ENCODE measurements at places on chromosomes 16 and 17.

DNA sequence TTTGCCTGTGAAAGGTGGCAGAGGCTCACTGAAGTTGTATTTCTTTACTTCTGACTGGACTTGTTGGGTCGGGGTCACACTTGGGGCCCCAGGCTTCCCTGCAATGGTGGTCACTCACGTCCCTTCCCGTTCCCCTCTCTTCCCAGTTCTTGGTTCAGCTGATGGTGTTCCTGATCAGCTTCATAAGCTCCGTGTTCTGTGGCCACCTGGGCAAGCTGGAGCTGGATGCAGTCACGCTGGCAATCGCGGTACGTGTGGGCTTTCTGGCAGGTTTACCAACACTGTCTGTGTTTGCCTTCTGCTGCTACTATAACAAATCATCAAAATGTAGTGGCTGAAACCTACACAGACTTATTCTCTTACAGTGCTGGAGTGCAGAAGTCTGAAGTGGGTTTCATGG is 8.6 kb downstream of the SLC47A1 start:
- DNase-seq: no peak

DNA sequence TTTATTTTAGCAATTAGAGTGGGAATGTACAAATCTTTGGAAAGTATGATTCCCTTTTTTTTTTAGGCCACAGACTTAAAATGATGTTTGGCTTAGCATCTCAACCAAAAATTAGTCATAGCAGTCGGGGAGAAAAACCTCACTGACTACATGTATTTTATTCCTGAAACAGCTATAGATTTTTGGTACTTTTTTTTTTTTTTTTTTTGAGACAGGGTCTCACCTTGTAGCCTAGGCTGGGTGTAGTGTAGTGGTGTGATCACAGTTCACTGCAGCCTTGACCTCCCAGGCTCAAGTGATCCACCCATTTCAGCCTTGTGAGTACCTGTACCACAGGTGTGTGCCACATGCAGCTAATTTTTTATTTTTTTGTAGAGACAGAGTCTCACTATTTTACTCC is 23.4 kb downstream of the RNFT1 start:
- no peak for DNase-seq

DNA sequence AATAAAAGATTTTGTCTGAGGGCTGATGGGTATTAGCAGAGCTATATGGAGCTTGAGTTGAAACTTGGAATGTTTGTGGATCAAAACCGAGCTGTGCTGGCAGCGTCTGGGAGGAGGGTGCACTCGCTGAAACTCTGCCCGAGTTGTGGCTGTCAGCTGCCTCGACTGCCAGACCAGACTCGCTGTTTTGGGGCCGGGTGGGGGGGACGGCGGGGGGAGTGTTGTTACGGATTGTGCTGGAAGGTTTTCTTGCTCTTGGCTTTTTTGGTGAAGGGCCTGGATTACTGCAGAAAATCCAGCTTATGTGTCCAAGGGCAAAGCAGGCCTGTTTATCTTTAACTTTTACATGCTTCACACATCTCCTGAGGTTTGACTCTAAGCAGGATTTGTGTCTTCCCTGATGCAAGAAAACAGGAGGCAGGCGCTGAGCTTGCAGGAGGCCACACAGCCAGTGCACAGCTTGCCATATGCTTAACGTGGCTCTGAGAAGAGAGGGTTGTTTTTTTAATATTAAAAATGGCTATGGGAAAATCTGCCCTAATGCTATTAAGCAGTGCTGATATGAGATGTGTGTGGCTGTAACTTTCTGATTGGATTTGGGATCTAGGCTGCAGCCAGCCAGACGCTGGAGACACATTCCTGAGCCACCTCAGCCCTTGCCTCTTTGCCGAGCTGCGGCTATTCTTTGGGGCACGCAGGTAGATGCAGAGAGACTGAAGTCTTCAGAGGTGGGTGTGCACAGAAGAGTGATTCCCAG is 20.5 kb upstream of the RPTOR start:
- DNase-seq: no peak

GRCh38 chr17:51275381-51275780 is 15.0 kb downstream of the UTP18 start:
- peak; percentile 62 for DNase-seq

- DNase-seq: no peak
Observed at GRCh38 chr16:5015351-5015750, 18.4 kb downstream of the NAGPA start.

GRCh38 chr17:72898725-72899124 is 193.8 kb downstream of the SLC39A11 start:
- DNase-seq: no peak

- DNase-seq: no peak
Observed at GRCh38 chr16:52499060-52499440, 47.9 kb downstream of the TOX3 start.

DNA sequence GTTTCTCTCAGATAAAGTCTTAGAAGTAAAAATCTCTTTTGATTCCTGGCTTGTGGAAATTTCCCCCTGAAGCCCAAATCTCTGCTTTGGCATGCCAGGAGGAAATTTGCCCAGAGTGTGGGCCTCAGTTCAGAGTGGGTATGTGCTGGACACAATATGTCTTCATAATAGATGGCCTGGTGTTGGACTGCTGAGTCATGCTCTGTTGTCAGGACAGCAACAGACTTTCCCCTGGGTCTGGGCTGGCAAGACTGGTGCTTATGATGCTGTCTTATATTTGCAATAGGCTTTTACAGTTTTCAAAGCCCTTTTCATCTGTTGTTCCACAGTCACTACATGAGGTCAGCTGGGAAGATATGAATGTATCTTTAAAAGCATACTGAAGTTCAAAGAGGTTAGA is 57.0 kb downstream of the SHISA9 start:
- no peak for DNase-seq

DNA sequence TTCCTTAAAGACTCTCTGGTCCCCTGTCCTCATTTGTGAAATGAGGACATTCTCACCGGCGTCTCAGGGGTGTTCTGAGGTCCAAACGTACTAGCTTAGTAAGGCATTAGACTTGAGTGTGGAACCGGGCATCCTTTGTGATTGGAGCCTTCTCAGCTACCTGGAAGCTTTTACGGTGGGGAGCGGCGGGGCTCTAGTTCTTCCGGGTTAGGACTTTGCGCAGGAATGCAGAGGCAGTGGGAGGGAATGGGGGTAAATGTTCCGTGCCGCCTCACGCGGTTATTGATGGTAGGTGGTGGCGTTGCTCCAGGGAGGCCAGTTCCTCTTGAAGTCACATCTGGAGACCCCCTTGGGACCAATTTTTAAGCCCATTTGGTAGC is 113.6 kb downstream of the SNX29 start:
- DNase-seq: no peak

DNA sequence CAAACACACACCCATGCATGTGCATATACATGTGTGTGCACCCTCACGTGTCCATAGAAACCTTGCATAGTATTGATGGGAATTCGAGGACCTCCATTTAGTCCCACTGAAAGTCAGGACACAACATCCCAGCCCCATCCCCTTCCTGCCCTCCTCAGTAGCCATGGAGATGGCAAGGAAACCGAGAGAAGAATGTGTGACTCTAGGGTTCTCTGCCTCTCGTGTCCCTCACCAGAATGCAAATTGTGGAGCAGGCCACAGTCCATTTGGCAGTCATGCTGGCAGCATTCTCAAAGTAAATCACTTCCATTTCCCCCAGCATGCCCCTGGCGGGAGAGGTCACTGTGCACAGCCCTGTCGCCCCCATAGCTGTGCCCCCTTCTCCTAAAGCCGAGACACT is 141.1 kb downstream of the MSI2 start:
- no peak for DNase-seq

DNA sequence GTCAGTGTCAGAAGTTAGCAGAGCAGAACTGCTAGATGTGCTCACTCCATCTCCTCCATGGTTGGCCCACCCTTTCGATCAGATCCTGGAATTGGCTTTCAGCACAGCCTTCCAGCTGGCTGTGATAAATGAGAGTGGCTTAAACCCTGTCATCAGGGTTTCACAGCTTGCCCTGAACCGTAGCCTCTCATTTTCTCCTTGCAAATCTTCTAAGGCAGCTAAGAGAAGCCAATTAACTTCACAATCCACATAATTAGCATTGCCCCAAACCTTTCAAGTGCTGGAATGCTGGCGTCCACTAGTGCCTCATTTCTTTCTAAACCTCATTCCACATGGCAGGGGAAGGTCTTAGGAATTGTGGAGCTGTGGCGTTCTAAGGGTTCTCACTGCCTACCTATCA is 21.7 kb downstream of the MILR1 start:
- DNase-seq: no peak

GRCh38 chr16:668519-669171 is 713 bp downstream of the RHOT2 start:
- no peak for DNase-seq

GRCh38 chr16:11603331-11603750 is 16.6 kb upstream of the LITAF start:
- peak; percentile 67 for DNase-seq

- DNase-seq: no peak
Observed at GRCh38 chr17:74545843-74546230, at the start of gene CD300C. TSS of gene CD300C (minus strand) at chr17:74546115. CDS start at chr17:74545782, 333 bp downstream.

Data from fibroblast of pulmonary artery (primary cell).